ENCODE measurements at places on chromosomes 4 and X. TPM values are rescaled to one million over a fixed set of nuclear protein-coding genes. Genes with fewer than 3 reads are reported as not detected.

- DNase-seq = peak; percentile 29
Observed at GRCh38 chr4:96170198-96170597, 330.3 kb downstream of the PDHA2 start.

GRCh38 chrX:39907964-39908661 is 189.6 kb downstream of the BCOR start:
- no peak for DNase-seq

Gene SYNPO2
- total RNA-seq = 1,079 TPM

Gene CTAG2
- total RNA-seq = not detected
